T-helper 1 cell (primary cell): ENCODE measurements at places on chromosomes 5 and 9.

DNA sequence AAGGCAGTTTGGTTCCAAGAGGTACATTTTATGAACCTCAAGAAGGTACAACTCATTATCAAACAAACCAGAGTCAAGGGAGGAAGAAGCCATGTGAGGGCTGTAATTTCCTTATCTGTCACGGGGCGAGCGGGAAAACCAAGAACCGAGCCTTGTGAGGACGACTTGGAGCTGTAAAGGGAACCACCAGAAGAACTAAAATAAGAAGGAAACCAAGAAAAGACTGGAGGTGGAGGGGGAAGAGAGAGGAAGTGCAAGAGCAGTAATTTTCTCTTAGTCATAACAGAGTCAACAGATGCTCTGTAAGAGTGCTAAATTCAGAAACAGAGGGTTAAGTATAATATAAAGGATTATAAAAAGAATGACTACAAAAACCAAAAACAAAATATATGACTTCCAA lies 127.1 kb downstream of the DIRAS2 start:
- DNase-seq, result no peak

GRCh38 chr5:127957701-127958239 lies 125.8 kb upstream of the SLC12A2 start:
- no peak for DNase-seq

GRCh38 chr9:117485176-117485575 lies 70.3 kb upstream of the ASTN2 start:
- DNase-seq, result no peak

DNA sequence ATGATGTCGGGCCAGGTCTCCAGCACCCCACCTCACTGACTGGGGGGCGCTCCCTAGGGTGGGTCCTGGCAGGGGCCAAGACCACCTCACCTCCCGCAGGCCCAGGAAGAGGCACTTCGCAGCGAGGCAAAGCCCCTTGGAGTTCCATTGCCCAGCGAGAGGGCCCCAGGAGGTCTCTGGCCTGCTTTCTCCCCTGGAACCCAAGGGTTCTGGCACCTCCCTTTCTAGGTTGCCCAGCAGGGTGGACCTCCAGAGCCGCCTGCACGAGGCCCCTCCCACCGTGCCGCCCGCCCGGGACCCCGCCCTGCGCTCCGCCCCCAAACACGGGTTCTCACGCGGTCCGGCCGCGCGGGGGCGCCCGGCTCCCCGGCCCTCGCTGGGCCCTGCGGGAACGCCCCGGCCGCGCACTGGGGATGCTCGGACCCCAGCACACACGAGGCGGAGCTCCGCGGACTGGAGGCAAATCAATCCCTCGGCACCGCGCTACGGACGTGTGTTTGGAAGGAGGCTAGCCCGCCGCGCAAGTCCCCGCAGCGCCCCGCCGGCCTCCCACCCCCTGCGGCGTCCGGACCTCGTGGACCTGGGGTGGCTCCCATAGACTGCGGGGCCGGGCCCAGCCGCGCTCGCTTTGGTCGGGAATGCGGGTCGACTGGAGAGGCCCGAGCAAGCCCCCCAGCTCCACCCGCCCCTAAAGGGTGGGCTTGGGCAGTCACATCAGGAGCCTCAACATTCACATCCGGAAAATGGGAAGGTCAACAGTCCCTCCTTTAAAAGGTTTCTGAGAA lies 99.5 kb upstream of the LMX1B start:
- DNase-seq, result peak; percentile 34

DNA sequence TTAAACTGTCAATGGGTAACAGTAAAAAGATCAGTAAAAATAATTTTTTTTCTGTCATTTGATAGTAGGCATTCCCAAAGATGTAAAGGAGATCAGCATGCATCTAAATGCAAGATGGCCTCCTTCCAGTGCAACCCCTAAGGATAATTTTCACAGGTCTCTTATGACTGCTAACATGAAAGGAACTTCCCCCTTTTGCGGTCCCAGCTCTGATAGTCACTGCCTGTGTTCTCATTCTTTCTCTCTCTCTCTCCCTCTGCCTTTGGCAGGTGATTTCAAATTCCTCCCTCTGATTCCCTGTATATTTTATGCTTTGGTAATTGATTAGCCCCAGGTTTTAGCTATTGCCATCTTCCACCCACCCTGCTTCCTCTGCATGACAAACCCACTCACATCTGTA lies 8.9 kb downstream of the SPINK14 start:
- no peak for DNase-seq

GRCh38 chr5:179716286-179716685 lies 16.3 kb upstream of the MAML1 start:
- DNase-seq, result no peak

DNA sequence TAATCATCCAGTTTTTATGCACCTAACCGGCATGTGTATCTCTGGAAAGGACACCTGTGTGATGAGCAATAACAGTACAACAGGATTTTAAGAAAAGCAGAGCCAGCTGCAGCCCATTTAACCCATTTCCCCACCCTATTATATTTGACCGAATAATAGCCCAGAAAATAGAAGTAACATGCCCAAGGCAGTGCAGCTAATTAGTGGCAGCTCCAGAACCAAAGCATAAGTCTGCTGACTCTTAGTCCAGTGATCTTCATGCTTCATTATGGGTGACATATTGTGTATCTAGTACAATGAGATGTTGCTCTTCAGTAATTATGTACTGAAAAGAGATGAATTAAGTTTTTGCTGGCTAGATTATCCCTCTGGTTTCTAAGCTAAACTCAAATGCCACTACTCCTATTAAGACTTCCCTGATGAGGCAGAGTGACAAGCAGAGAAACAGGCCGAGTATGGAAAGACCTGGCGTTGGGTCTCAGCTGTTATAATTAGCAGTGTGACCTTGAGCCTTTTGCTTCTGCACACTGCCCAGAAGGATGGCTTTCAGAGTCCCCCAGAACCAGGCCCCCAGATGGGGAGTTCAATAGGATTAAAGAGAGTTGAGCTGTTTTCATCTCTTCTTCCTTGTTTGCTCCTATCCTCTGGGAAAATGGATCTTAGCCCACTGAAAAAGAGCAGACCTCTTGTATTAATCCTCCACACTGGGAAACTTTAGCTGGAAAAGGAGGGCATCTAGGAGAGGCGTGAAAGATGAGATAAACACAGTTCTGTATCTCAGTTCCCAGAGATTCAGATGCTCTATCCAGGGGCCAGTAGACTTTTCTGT lies 10.8 kb upstream of the C1QTNF3 start:
- DNase-seq, result no peak

DNA sequence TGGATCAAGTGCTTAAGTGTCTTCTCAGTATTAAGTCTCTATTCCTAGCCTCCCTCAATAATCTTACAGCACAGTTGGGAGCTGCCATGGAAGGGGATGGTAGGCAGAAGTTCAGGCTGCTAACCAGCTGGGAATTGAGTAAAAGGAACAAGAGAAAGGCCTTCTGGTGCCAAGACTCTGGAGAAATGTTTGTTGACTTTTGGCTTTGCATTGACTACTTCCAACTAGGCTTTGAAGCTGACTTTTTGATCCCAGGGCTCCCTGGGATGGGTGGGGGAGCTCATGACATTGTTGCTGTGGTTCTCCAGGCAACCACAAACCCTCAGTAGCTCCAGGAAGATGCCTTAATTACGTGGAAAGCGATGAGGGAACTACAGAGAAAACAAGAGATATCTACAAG lies 85.2 kb upstream of the HTR4 start:
- no peak for DNase-seq

DNA sequence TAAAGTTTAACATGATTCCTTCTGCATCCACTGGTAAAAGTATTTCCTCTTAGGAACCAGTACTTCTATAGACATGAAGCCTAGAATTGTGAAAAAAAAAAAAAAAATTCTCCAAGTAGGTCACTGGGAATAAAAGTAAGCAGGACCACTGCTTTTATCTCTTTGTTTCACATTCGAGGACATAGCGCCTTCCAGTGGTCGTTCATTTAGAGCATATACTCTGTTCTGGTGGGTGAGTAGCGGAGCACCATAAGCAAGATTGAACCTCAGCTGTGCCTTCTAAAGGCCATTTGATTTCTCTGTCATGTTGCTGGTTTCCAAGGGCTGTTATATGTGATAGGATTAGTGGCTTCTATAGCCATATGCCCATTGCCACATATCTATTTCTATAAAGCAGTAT lies 393.1 kb downstream of the TMEM232 start:
- no peak for DNase-seq

GRCh38 chr5:137156180-137156579 lies 342.9 kb downstream of the SPOCK1 start:
- no peak for DNase-seq

- no peak for DNase-seq
Measured at GRCh38 chr9:110112792-110113191, 95.2 kb downstream of the C9orf152 start.

- DNase-seq, result no peak
Measured at GRCh38 chr9:70594386-70594944, 180.0 kb upstream of the KLF9 start.

- DNase-seq, result no peak
Measured at GRCh38 chr5:38258042-38258318, 379 bp upstream of the EGFLAM start.

GRCh38 chr9:109908459-109909390 lies 128.7 kb downstream of the PALM2AKAP2 start:
- no peak for DNase-seq

GRCh38 chr9:4905135-4905490 lies 80.0 kb upstream of the JAK2 start:
- no peak for DNase-seq

DNA sequence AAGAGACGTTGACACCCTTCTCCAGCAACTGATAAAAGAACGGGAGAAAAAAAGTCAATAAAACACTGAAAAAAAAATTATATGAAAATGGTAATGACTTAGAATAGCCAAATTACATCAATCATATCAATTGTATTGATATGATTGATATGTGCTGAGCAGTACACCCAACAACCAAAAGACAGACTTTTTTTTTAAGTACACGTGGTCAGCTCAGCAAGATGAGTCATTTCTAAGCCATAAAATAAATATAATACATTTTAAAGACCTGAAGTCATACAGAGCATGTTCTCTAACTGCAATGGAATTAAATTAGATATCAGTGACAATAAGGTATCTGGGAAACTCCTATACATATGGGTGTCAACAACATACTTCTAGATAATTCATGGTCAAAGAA lies 30.9 kb upstream of the OLFM1 start:
- no peak for DNase-seq

GRCh38 chr5:68405784-68406743 lies 190.5 kb downstream of the PIK3R1 start:
- DNase-seq, result peak; percentile 13

DNA sequence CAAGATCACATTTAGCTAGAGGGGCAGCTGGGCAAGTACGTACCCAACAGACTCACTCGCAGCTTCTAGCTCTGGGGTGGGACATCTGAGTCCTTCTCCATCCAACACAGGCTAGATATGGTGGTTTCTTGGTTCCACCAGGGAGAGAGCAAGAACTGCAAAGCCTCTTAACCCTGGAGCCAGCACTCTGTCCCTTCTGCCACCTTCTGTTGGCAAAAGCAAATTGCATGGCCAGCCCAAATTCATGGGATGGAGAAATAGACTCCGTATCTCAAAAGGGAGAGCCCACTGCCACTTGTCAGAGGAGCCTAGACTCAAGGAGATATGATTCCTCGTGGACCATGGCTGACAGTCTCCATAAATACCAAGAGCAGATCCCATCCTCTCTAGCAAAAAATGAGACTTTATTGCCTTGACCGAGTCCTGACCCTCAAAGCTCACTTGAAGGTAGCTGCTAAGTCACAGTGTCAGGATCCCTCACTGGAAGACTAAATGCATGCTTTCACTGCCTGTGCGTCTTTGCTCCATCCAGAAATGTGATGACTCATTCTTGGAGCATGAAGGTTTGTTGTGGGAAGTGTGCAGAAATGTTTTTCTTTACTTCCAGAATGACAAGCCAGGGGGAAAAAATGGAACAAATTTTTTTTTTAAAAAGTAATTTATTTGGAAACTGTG lies 28.8 kb upstream of the ROR2 start:
- DNase-seq, result no peak

DNA sequence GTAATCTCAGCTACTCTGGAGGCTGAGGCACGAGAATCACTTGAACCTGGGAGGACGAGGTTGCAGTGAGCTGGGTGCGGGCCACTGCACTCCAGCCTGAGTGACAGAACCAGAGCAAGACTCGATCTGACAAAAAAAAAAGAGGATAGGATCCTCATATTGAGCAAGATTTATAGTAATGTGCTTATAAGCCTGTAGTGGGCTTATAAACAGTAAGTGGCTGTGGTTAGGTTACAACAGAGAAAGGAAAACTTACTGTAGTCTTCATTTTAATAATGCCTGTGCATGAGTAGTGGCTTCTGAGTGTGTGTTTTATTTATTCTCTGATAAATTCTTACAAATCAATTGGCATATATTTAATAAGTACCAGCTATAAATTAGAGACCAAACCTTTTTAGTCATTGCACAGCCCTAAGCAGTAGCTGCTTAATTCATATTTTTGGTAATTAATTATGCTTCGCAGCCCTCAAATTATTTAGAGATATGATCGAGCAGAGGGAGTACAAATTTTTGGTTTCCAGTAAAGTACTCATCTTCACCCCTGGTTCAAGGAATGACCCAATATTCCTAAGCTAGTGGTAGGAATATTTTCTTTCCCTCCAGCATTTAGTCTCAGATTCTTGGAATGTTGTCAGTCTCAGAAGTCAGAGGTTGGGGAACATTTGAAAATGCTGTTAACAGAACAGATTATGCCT lies 73.8 kb upstream of the KLF9 start:
- no peak for DNase-seq

DNA sequence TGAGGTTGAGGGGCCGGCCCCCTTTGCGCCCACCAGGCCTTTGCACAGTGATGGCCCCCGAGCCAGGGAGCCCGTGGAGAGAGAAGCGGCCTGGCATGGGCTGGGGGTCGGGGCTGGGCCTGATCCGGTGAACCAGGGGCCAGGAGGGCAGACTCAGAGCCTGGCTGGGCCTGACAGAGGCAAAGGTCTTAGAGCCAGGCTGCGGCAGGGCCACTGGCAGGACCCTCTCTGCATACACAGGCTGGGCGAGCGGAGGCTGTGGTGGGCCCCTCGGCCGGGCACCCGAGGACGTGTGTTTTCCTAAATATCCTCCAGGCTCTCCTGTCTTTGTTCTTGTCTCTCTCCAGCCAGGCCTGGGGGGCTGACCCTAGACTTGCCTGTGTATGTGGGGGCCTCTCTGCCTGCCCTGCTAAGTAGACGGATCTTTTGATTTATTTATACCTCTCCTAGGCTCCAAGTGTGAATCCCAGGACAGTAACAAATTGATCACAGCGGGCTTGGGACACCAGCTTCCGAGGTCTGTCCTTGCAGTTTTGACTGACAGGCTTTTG lies 933 bp downstream of the NEK6 start:
- no peak for DNase-seq

DNA sequence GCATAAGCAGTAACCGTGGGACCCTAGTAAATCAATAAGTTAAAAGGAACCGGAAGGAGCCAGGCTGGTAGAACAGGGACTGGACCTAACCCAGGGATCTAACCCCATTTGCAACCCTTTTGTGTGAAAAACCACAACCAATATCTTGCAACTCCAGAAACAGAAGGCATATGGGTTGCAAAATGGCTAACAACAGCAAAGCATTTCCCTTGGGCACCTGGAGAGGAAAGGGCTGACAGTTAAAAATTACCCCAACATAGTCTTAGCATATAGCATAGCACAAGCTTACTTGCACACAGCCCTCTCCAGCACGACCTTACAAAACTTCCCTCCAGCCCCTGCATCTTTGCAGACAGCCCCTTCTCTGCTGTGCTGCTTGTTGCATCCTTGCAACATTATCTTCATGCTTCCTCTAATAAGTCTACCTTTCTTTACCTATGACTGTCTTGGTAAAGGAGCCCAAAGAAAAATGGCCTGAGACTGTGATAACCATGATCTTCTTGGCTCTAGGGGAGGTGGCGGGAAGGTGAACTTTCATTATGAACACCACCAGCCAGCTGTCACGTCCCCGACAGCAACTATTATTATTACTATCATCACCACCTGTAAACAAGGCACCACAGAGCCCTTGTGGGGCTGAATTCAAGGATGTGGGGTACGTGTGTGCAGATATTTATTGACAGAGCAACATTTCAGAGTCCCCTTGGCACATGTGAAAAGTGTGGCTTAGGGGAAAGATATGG lies 49.8 kb downstream of the PRRC1 start:
- DNase-seq, result no peak
